ENCODE measurements at places on chromosomes 1 and 21.

GRCh38 chr1:187691439-187691838 is 862.7 kb downstream of the PLA2G4A start:
- DNase-seq, result no peak

DNA sequence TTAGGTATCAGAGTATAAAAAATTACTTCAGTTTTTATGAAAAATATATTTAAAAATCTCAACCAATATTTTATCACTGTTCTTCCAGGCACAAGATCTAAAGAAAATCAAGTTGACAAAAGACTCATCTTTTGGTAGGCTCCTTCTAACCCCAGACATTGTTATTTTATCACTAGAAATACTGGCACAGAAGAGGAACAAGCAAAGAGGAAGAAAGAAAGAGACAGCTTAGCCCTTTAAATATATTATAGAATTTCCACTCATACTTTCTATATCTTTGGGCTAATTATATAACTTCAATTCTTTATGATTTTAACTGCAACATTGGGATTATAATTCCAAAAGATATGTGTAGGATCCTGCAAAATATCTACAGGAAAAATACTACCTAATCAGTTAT is 32.4 kb downstream of the SPTA1 start:
- DNase-seq, result no peak

DNA sequence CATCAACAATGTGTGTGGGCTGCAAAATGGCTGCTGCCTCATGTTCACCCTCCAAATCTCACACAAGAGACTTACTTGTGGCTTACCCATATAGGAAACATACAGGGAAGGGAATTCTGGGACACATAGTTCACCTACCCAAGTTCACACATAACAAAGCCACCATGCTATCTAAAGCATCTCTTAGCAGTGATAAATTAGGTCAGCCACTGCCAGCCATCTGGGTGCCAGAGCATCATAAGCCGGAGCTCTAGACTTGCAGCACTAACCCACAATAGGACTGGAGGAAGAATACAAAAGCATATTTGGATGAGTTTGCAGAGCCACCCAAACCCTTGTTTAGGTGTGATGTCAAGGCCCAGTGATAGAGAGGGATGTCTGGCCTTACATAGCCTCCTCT is 321.7 kb downstream of the SEC16B start:
- DNase-seq, result no peak

DNA sequence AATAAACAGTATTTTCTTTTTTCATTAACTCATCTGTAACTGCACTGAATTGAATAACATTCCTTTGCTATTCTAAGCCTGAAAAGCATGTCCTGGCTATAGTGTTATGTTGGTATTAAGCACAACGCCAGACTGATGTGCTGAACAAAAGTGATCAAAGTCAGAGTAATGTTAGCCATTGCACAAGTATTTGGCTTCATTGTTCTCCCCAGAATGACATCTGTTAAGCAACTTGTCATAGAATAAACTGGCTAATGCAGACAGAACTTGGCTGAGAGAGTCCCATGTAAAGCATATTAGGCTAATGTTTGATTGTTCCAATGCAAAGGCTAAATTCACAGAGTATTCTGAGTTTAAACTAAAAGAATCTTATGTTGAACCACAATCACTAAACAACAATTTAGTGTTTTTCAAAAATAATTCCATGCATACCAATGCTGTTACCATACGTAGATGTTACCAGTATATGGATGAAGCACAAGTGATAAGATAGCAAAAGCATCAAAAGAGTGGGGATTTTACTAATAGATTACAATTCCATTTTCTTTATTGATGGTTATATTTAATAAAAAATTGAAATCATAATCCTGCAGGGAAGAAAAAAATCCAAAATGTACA is 235.3 kb upstream of the DMRTA2 start:
- no peak for DNase-seq

DNA sequence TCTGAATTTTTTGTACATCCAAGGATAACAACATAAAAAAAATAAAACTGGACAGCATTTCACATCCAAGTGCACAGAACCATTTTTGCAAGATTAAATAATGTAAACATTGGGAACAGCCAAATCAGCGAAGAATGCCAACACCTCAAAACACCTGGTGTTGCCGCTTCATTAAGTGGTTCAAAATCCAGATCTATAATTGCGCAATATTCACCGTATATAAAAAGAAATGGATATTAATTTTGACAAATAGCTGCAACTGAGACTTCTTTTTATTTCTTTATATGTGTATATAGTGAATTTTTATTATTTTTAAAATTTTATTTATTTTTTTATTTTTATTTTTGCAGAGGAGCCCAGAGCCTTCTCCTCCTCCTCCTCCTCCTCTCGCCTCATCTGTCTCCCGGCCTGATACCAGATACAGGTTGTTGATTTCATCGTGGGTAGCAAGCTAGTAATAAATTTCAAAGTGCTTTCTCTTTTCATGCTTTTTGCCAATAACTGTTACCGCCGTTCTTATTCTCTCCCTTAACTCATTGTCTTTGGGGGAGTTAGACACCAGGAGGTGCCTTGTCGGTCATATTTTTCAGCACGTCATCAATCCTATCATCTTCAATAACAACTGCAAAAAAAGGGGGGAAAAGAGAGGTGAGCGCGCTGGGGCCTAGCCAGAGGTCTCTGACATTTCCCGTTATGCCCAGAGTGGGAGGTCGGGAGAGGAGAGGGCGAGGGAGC is 2.7 kb downstream of the CAMK2N1 start:
- DNase-seq, result no peak

- DNase-seq, result no peak
These were observed 249.8 kb downstream of the USH2A start for GRCh38 chr1:216173376-216173995.

GRCh38 chr1:239829535-239829934 is 262.1 kb upstream of the FMN2 start:
- DNase-seq, result no peak

Measured in CD4-positive, alpha-beta T cell treated with Interleukin-12 subunit alpha and Interleukin-12 subunit beta, for 1 hour (primary cell).